Stimulated activated CD4-positive, alpha-beta T cell treated with anti-CD3 and anti-CD28 coated beads, TNF-alpha, amount 100 ng/mL, for 4 hours (primary cell): ENCODE measurements at places on chromosomes 3 and 15.

DNA sequence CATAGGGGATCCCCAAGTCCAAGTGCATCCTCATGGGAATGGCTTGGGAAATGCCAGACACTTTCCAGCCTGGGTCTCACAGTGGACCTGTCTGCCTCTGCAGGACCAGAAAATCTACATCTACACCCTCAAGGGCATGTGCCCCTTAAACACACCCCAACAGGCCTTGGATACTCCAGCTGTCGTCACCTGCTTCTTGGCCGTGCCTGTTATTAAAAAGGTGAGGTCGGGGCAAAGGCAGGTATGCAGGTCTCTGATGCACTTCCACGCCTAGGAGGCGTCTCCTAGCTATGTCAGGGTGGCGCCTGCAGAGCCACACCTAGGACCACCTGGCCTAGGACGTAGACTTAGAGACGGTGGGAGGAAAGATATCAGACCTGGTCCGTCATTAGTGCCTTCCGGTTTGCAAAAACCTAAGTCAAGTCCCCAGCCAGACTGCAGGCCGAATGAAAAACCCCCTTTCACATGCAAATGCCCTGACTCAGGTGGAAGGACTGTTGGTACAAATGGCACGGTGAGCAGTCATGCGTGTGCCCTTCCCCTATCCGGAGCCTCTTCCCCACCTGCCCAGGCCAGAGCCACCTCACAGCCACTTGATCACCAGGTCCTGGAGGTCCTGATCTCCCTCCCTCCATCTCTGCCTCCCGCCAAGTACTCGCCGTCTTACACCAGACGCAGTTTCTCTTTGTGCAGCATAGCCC is 143.5 kb downstream of the LRRK1 start:
- no peak for DNase-seq

DNA sequence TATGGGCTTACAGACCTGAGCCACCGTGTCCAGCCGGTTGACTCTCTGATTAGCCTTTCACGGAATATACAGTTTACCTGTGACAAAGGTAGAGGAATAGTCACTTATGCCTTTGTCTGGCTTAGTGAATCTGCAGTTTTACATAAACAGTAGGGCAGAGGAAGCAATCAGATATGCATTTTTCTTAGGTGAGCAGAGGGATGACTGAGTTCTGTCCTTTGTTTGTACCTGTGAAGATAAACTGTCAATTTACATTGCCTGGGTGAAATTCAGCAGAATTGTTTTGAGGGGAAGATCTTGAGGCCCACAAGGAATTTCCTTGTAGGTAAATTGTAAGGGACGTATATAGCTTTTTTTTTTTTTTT is 10.8 kb downstream of the EDEM1 start:
- no peak for DNase-seq

- DNase-seq, result peak; percentile 14
These were observed 129.3 kb upstream of the IGF1R start for GRCh38 chr15:98518823-98519561.

- no peak for DNase-seq
These were observed 182.7 kb downstream of the MEX3B start for GRCh38 chr15:81863162-81863561.

DNA sequence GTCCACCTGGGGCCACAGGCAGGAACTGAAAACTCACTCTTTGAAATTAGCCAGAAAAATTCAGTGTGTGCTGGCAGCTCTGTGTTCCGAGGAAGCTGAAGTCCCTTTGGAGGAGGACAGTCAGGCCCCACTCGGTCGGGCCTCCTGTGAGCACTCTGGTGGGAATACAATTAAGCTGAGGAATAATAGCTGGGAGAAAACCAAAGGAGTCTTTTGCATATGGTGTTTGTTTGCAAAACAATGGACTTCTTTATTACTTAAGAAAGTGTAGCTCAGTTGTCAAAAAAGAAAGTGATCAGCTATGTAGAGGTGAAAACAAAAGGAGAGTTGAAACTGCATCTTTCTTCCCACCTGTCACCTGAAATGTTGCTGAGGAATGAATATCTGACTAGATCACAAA is 202.5 kb downstream of the MEIS2 start:
- no peak for DNase-seq
